ENCODE measurements at places on chromosomes 7 and 10.
A peak's percentile ranks its signal among the peaks of the same experiment; 100 is the strongest.

DNA sequence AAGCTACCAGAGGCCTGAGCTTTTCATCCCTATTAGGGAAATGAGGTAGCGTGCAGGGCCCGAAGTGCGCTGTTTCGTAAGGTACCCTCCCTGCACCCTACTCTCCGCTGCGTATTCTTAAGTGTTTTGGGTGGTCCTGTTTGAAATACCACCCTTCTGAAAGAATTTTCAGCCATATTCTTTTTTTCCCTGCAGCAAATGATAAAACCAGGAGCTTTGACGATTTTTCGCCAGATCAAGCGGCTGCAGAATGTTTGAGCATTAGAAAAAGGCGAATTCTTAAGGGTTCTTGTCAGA lies 1.2 kb downstream of the RSBN1L start:
- no peak for DNase-seq

- no peak for DNase-seq
Measured at GRCh38 chr10:96921655-96922054, 89.6 kb downstream of the LCOR start.

- peak; percentile 26 for DNase-seq
Measured at GRCh38 chr10:3873728-3874461, 88.9 kb upstream of the KLF6 start.

DNA sequence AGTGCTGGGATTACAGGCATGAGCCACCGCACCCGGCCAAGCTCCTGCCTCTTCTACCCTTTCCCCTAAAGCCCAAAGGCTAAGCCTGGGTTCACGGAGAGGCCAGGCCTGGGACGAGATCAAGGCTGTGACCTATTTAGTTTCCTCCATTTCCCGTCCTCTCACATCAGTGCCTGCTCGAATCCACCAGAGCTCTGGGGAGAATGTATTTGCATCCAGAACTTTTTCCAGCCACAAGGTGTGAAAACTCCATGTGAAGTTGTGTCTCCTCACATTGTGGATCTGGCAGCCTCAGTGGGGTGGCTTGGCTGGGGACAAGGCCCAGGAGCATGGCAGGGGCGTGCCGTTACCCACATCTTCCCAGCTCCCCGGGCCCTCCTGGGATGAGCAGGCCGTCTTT lies 38.0 kb downstream of the SMKR1 start:
- no peak for DNase-seq

DNA sequence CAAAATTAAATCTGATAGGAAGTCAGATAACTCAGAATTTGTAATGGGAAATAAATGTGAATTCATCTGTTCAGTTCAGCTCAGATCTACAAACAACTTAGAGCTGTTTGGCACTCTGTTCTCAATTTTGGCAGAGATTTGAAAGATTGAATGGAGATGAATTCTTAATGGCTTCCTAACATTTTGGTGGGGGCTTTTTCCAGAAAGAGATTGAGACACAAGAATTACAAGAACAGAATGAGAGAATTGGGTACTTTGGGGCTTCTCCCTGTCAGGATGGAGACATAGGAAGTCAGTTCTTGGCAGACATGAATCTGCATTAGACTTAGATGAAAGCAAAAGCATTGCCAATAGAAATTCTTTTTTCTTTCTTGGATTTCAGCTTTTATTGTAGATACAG lies 39.0 kb upstream of the PTPRZ1 start:
- DNase-seq: no peak

DNA sequence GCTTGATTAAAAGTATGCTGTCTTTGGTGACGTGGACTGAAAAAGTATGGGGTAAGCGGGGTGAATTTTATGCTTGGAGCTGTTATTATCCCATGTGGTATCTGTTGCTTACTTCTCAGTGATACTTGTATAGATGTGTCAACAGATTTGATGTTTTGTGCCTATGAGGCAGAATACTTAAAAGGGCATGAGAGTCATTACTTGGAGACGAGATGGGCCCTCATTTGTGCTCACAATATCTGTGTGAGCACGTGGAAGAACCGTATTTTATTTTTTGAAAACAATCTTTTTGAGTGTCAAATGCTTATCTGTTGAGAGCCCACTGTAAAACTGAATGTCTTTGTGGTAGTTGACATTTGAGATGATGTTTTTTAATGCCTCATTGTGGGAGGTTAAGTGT lies 281.9 kb downstream of the EXOC4 start:
- no peak for DNase-seq

- DNase-seq: peak; percentile 31
Measured at GRCh38 chr7:50739744-50740435, 42.8 kb downstream of the GRB10 start.

GRCh38 chr7:50625360-50625759 lies 60.2 kb upstream of the DDC start:
- DNase-seq: no peak

DNA sequence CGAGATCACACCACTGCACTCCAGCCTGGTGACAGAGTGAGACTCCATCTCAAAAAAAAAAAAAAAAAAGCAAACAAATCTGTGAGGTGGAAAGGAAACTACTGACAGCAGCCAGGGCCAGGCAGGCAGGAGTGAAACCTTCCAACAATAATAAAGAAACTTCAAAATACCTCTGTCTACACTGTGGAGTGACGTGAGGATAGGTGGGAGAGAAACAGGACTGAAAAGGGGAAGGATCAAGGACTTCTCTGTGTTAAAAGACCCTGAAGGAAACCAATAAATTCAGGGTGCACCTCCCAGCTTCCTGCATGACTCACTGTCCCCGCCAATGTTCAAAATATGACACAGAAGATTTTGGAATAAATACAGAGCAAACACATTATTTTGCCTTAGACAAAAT lies 82.9 kb downstream of the KIAA1549 start:
- no peak for DNase-seq

DNA sequence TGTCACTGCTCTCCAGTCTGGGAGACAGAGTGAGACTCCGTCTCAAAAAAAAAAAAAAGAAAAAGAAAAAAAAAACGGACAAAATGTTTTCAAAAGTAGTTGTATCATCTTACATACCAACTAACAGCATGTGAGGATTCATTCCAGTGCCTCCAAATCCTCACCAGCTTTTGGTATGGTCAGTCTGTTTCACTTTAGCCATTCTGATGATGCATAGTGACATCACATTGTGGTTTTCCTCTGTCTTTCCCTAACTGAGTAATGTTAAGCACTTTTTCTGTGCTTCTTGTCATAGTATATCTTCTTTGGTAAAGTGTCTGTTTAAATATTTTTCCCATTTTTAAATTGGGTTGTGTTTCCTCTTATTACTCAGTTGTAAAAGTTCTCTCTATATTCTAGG lies 251.4 kb upstream of the CTBP2 start:
- no peak for DNase-seq

GRCh38 chr7:18262058-18262457 lies 233.5 kb upstream of the HDAC9 start:
- DNase-seq: peak; percentile 16

DNA sequence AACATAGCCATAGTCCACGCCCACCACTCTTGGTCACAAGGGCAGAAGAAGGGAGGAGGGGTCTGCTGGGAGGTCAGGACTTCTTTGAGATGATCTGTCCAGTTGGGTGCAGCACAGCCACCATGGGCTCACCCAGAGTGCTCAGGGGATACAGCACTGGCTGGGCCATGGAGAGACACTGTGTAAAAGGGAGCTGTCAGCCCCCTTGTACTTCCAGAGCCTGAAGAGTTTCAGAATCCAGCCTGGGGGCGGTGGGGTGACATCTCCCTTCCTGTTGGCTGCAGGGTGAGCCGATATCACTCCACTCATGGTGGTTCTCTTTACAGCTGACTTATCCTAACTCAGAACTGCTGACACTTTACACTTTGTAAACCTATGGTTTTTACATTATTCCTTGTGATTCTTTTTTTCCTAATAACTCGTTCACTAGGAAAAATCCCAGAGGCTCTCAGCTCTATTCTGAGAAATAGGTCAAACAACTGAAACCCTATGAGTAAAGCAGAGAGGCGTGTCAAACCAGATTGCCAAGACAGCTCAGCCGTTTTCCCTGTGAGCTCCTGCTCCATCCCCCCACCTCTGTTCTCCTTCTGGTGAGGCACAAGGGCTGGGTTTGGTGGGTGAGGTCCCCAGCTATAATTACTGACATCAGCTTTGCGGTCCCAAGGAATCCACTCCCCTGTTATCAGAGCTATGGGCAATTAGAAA lies 3.2 kb upstream of the MRPS24 start:
- no peak for DNase-seq

- DNase-seq: peak; percentile 38
Measured at GRCh38 chr7:135510592-135511183, 786 bp upstream of the CNOT4 start.

DNA sequence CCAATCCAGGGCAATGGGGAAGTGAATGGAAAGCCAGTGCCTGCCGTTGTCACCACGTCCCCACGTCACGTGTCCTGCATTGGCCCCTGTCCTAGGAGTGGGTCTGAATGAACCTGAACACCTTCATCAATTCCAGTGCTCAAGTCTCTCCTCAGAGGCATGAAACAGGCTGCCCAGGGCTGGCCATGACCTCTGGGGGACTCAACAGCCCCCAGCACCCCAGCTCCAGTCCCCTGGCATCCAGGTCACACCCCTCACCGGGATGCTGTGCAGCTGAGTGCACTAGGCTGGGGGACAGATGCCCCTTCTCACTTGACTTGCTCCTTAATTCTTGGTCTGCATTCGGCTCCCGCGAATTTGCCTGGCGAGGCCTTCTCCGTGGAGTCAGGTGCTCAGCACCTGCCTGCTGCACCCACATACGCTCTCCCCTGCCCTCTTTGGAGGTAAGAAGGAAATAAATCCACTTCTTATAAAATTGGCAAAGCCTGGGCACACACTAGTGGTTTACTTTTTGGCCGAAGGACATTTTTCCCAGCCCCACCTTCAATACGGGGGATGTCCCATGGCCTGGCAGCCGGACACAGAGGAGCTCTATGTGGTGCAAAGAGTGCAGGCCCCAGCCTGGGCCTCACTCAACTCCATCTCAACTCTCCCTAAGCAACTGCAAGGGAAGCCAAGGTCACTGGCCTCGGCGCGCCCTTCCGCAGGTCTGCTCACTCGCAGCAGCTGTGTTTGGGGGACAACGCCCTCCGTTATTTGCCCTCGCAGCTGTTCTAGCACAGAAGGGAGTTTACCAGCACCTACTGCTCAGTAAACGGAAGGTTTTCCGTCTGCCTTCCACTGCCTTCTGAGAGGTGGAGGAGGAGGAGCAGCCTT lies 77.6 kb upstream of the SHH start:
- DNase-seq: no peak

DNA sequence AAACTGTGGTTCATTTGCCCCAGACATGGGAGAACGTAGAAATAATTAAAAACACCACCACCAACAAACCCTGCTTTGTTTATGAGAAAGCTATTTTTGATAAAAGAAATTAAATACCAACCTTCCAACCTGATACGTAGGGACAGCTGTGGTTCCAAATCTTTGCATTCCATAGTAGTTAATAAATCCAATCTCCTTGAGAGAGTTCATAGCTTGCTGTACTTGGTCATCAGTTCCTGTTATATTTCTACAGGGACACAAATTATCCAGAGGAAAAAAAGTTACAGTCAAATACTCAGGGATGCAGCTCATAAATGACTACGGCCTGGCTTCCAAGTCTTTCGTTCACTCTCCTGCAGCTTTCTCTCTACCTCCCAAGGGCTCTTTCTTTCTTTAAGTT lies 41.1 kb downstream of the PUS7 start:
- no peak for DNase-seq

- DNase-seq: no peak
Measured at GRCh38 chr7:85630904-85631600, 444.2 kb upstream of the SEMA3D start.

GRCh38 chr7:137893143-137893742 lies 46.5 kb upstream of the DGKI start:
- no peak for DNase-seq

DNA sequence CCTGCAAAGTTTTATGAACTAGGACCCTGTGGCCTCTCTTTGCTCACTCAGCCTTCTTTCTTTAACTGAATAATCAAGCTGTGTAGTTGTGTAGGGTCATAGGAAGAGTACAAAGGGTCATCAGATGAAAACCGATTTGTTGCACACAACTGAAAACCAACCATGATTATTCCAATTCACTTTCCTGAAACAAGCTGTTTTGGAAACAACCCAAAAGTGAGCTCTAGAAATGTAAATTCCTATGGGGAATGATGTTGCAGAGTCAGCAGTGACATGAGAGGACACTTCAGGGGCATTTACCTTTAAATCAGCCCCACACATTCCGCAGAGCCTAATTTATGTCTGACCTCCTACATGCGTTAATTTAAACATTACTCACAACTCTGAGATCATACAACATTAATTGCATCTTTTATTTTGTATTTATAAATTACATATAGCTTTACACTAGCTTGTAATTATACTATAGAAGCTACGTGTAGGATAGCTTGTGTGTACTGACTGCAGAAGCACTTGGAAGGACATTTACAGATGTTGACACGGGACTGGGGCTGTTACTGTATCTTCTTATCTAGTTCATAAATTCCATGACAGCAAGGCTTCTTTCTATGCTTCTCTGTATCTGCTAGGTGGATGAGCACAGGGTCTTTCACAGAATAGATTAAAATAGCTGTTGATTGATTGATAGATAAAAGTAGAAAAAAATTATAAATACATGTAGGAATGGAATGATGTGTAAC lies 139.9 kb upstream of the AKR1E2 start:
- no peak for DNase-seq

GRCh38 chr7:130258494-130259078 lies 8.1 kb upstream of the CPA2 start:
- DNase-seq: no peak

GRCh38 chr7:117771756-117772155 lies 101.5 kb downstream of the CTTNBP2 start:
- DNase-seq: no peak

- no peak for DNase-seq
Measured at GRCh38 chr7:106018566-106019469, 55.8 kb downstream of the CDHR3 start.

GRCh38 chr10:59177836-59178235 lies 1.4 kb downstream of the PHYHIPL start:
- no peak for DNase-seq

DNA sequence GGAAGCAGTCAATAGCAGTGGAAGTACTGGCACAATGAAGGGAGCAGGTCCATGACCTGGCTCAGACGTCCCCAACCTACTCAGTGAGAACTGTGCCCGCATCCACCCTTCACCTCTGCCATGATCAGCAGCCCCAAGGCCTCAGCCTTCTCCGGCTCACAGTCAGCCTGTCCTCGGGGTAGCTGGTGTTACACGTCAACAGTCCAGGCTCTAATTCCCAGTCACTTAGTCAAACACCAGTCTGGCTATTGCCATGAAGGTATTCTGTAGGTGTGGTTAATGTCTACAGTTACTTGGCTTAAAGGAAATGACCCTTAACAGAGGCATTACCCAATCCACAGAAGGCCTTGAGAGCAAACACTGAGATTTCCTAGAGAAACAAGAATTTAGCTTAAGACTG lies 49.1 kb downstream of the GRB10 start:
- no peak for DNase-seq

Data from HL-60 (cell line).